ENCODE measurements at places on chromosomes 6 and 20.

DNA sequence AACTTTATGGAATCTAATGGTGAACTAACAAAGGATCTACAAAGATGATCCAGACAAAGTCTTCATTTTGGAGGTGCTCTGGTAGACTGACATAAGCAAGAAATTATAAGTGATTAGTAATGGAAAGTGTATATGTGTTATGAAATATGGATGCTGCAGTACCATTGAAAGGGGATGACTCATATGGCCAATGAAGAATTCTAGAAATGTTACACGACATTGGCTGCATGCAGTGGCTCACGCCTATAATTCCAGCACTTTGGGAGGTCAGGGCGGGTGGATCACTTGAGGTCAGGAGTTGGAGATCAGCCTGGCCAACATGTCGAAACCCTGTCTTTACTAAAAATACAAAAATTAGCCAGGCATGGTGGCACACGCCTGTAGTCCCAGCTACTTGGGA, 23.5 kb downstream of the CFAP206 start:
- no peak for DNase-seq

GRCh38 chr20:32804817-32805216, 14.9 kb upstream of the MAPRE1 start:
- no peak for DNase-seq

DNA sequence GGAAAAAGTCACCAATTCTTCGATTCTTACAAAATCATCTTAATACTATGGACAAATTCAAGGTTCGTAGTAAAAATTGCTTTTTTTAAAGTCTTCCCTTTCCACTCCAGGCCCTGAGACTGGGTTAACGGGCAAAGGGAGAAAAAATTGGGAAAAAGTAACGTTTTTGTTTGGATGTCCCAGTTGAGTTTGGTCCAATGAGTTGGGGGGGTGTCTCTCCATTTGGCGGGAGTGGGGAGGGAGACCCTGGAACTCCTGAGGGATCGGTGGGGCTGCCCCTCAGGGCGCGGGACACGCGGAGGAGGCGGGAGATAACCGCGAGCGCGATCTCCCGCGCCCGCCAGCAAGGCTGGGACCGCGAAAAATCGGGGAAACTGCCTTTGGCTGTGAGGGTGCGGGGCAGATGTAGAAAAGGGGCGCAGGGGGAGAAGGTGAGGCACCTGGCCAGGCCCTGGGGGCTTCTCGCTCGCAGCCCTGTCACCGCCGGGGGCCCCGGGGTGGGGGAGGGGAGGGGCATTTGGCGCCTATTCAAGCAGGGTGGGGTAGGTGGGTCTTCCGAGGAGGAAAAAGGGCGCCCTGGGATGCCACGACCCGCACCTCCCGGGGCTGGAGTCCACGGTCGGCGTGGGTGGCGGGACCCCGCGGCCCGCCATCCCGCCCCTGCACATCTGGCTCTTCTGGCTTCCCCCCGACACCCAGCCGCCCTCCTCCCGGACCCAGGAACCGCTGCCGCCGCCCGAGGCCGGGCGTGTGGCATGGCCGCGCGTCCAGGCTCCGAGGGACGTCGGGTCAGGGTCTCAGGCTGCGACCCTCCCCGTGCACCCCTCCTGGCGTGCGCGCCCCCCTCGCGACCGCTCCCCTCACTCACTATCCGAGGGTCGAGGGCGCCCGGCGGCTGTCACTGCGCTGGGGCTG, 595 bp downstream of the FBXO5 start:
- no peak for DNase-seq

DNA sequence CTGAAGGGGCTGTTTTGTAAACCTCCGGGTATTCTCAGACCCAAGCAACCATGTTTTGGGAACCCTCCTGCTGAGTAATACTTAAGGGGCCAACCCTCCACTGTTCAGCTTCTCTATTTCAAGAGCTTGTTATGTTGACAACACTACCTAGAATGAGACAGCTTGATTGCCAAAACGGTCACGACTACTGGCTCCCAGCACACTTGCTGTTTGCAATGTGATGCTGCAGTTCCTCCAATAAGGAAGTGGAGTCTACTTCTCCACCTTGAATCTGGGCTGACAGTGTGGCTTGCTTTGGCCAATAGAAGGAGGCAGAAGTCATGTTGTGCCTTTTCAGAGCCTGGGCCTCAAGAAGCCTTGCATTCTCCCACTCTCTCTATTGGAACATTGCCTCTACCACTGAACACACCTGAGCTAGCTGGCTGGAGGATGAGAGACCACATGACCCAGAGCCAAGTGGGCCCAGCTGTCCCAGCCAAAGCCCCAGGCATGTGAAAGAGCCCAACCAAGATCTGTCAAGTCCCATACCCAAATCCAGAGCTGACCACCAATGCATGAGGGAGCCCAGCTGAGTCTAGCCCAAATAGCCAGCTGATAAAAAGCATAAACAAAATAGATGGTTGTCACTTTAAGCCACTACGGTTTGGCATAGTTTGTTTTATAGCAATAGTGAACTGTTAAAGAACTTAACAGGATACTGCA, 108.0 kb downstream of the PRND start:
- DNase-seq = peak; percentile 69

GRCh38 chr6:73532293-73532692, 11.5 kb upstream of the EEF1A1 start:
- DNase-seq = no peak

GRCh38 chr6:149560736-149561135, 5.4 kb upstream of the GINM1 start:
- DNase-seq = no peak

GRCh38 chr6:63816982-63817436, 181.4 kb downstream of the PHF3 start:
- DNase-seq = no peak

GRCh38 chr6:122184401-122184827, 215.0 kb upstream of the HSF2 start:
- no peak for DNase-seq

GRCh38 chr6:84447651-84448050, 220.2 kb upstream of the CEP162 start:
- no peak for DNase-seq

- DNase-seq = peak; percentile 41
Measured at GRCh38 chr6:16129623-16130401, 926 bp downstream of the MYLIP start.

DNA sequence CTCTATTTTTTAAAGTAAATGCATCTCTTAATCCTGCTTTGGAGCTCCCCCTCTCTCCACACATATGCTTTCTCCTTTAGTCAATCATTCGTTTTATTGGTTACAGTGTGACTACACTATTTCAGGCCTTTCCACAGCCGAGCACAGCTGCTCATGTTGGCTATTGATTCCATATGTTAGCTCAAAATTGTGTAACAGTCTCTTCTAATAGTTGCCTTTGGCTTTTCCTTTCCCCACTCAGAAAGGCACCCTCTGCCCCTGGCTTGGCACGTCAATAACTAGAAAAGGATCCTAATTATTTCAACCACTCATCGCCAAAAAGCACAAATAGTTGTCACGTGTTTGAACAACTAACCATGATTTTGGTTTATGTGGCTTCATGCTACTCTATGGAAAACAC, 410.3 kb upstream of the SLC35B3 start:
- DNase-seq = no peak

- no peak for DNase-seq
Measured at GRCh38 chr6:43588194-43588593, 12.2 kb downstream of the POLH start.

- DNase-seq = no peak
Measured at GRCh38 chr6:168042426-168043192, 36.4 kb downstream of the FRMD1 start.

DNA sequence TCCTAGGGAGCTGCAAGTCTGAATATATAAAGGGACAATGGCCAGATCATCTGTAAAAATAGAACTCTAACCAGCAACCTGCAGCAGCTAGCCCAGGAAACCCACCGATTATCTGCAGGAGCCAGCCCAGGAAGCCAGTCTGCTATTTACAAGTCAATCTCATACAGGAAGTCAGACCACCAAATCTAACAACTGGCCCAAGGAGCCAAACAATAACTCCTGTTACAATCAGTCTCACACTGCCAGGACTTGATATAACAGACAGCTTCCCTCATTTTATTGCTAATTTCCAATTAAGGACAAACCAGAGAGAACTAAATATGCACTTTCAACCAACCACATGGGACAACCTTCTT, 14.4 kb upstream of the RIN2 start:
- no peak for DNase-seq

DNA sequence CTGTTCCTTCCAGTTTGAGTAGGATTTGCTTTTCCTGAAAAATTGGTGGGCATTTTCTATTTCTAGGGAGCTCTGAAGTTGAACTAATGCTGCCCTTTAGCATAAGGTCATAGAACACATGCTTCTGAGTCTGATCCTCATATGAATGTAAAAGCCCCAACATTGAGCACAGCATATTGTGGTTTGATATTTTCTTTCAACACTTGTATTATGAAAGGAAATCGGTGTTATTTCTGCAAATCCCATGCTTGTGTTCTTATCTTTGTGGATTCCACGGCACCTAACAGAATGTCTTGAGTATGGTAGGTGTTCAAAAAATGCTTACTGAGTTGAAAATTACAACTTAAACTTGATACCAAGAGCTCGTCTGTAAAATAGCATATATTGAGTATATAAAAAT, 85.8 kb downstream of the TRMT11 start:
- no peak for DNase-seq

GRCh38 chr6:1735239-1735803, 125.6 kb downstream of the FOXC1 start:
- no peak for DNase-seq

DNA sequence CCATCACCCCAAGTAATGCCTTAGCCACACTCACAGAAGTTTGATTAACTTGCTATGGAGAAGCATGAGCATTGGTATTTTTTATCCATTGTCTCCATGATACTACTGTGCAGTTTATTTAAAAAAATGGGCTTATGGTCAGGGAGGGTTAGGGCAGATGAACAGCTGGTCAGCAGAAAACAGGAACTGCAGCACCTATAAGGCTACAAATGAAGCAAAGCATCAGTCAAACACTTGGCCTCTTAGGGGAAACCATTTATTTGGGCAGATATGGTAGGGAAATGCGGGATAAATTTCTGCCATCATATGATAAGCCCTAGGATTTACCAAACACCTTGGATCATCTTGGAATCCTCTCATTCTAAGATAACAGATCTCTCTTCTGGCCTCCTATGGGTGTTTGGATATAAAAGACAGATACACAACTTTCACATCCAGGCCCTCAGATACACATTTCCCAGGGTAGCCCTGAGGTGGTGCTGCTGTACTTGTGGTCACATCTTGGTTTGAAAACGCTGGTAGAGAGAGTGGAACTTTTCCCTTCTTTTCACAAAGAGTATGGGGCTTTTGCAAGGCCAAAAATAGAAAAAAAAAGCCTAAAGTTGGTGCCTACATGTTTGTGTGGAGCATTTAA, 42.8 kb upstream of the AHI1 start:
- no peak for DNase-seq

DNA sequence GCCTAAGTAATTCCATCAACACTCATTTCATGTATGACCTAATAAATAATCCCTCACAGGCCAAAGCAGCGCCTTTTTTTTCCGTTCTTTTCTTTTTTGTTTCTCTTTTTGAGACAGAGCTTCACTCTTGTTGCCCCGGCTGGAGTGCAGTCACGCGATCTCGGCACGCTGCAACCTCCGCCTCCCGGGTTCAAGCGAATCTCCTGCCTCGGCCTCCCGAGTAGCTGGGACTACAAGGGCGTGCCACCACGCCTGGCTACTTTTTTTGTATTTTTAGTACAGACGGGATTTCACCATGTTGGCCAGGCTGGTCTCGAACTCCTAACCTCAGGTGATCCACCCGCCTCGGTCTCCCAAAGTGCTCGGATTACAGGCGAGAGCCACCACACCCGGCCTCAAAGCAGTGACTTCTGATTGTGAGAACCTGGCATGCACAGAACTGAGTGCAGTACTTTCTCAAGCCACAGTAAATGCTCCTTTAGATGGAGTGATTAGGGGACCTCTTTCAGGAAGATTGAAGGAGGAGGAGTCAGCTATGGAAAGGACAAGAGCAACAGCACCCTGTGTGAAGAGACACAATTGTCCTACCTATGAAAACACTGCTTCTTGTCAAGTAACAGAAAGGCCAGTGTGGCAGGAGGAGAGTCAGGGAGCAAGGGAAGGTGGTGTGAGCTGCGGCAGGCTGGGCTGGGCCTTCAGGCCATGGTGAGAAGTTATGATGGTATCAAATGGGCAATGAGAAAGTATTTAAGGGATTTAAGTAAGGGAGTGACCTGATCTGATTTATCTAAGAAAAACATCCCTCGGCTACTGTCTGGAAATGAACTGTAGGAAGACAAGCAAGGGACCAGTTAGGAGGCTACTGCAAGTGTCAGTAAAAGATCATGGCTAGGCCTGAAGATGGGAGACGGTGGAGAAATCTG, 1.7 kb upstream of the SCAF8 start:
- no peak for DNase-seq

DNA sequence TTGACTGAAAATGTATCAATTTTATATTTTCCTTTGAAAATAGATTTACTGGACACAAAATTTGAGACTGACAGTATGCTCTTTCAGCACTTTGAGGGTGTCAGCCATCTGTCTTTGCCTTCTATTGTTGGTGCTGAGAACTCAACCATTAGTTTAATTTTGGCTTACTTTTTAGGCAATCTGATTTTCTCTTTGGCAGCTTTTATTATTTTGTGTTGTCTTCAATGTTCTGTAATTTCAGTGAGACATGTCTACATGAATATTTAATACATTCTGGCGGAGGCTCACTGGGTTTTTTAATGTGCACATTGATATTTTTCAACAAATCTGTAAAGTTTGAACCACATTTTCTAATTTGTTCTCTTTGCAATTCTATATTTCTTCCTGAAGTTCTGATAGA, 648.6 kb downstream of the C6orf118 start:
- no peak for DNase-seq

All from CD4-positive, alpha-beta T cell treated with Interferon gamma for 1 hour (primary cell).